Upper lobe of left lung (tissue), 6 donors: ENCODE measurements at places on chromosomes 2 and 18. TPM values are rescaled to one million over a fixed set of nuclear protein-coding genes. Genes with fewer than 3 reads are reported as not detected.

The KCNIP3 gene
- total RNA-seq: 2.7 TPM

DNA sequence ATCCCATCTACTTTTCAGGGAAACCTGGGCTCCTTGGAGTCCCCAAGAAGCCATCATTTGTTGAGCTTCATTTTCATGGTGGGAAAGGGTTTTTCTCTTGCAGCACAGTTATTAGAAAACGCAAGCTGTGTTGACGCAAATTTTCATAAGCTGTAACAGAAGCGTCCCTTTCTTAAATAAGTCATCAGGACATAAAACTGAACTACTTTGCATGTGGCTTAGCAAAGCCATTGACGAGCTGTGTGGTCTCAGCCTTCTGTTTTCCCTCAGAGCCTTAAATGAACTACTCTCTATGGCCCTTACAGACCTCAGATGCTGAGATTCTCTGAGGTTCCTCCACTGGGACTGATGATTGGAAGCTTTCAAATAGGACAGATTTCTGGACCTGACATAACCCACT lies 85.1 kb downstream of the ARL4C start:
- H3K27me3 ChIP-seq: no peaks in the 10 kb centered on the region
- no peaks in the 10 kb centered on the region for H3K4me1 ChIP-seq
- DNase-seq: no peak
- no peak overlapping the region for H3K27ac ChIP-seq

- H3K4me1 ChIP-seq: no peaks in the 10 kb centered on the region
- no peaks in the 10 kb centered on the region for H3K27me3 ChIP-seq
- no peaks in the 10 kb centered on the region for H3K36me3 ChIP-seq
- no peak overlapping the region for H3K4me3 ChIP-seq
- no peak for DNase-seq
- no peak overlapping the region for H3K27ac ChIP-seq
Observed at GRCh38 chr2:107222466-107222865, 336.5 kb upstream of the ST6GAL2 start.

GRCh38 chr2:237625216-237625705 lies 2.1 kb upstream of the LRRFIP1 start:
- peaks cover 37% of the 10 kb centered on the region for H3K4me1 ChIP-seq
- no peaks in the 10 kb centered on the region for H3K27me3 ChIP-seq
- no peak overlapping the region for H3K4me3 ChIP-seq
- no peak for DNase-seq
- peak overlapping the region; percentile 85 for H3K27ac ChIP-seq

- H3K27me3 ChIP-seq: no peaks in the 10 kb centered on the region
- H3K27ac ChIP-seq: no peak overlapping the region
- no peaks in the 10 kb centered on the region for H3K4me1 ChIP-seq
- H3K4me3 ChIP-seq: no peak overlapping the region
- H3K36me3 ChIP-seq: no peaks in the 10 kb centered on the region
- no peak for DNase-seq
Observed at GRCh38 chr2:205409411-205409810, 272.9 kb upstream of the NRP2 start.

The SPC25 gene
- total RNA-seq: not detected

GRCh38 chr18:3088449-3088848 lies 75.5 kb upstream of the LPIN2 start:
- H3K36me3 ChIP-seq: no peaks in the 10 kb centered on the region
- H3K4me1 ChIP-seq: no peaks in the 10 kb centered on the region
- no peak for DNase-seq
- H3K27ac ChIP-seq: no peak overlapping the region
- H3K4me3 ChIP-seq: no peak overlapping the region

The ANKAR gene
- total RNA-seq: 8.9 TPM

The PRKAG3 gene
- total RNA-seq: not detected

DNA sequence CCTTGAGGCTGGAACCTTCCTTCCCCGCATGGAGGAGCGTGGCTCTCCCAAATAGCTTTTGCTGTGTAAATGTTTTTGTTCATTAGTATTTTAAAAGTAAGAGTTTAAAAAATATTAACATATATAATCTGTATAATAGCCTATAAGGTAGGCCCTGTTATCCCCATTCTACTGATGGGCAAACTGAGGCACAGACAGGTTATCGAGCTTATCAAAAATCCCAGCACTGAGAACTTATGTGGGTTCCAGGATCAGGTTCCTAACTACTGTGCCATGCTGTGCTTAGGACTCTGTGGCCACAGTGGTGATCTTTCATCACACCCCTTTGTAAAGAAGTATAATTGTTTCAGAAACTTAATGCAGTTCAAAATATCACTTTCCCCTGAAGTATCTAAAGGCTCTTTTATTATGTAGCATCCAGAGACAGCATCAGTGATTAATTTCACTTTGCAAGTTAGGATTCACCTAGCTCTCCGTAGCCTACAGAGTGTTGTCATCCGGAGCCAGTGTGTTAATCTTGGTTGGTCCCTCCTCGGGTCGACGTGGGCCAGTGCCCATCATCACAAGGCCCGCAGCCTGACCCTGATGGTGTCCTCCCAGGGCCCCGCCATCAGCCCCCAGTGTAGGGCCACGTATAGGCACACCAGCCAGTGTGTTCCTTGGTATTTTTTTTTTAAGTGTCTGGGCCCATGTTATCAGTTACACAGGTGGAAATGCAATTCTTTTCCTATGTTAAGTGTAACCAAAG lies 28.7 kb downstream of the CABLES1 start:
- H3K27ac ChIP-seq: no peak overlapping the region
- no peak overlapping the region for H3K4me3 ChIP-seq
- H3K4me1 ChIP-seq: no peaks in the 10 kb centered on the region
- DNase-seq: no peak

The ADCY3 gene
- 17.5 TPM for total RNA-seq

DNA sequence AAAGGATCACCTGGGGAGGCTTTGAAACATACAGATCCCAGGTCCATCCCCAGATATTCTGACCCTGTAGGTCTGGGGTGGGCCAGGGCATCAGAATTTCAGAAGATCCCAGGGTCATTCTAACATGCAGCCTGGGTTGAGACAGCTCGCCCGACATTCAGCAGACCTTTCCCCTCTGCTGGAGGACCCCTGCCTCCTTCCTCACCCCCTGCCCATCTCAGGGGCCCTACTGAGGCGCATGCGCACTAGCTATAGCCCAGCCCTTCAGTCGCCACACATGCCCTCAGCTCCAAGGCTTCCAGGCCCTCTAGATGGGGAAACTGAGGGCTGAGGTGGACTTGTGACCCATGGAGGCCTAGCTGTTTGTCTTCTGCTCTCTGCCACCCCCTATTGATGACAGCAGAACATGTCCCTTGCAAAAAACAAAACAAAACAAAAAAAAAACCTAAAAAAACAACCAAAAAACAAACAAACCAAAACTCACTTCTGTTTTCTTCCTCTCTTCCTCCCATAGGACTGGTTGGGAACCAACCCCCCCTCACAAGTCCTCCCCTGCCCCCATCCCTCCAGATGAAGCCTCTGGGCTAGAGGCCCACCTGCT lies 91.3 kb downstream of the ZBTB7C start:
- no peaks in the 10 kb centered on the region for H3K36me3 ChIP-seq
- H3K27me3 ChIP-seq: no peaks in the 10 kb centered on the region
- H3K27ac ChIP-seq: no peak overlapping the region
- H3K4me1 ChIP-seq: peaks cover 13% of the 10 kb centered on the region
- no peak for DNase-seq

GRCh38 chr2:20737505-20737904 lies 70.6 kb downstream of the GDF7 start:
- H3K27me3 ChIP-seq: no peaks in the 10 kb centered on the region
- no peak for DNase-seq
- H3K36me3 ChIP-seq: no peaks in the 10 kb centered on the region
- H3K4me3 ChIP-seq: no peak overlapping the region
- no peaks in the 10 kb centered on the region for H3K4me1 ChIP-seq

The PTMA gene
- total RNA-seq: 686 TPM

DNA sequence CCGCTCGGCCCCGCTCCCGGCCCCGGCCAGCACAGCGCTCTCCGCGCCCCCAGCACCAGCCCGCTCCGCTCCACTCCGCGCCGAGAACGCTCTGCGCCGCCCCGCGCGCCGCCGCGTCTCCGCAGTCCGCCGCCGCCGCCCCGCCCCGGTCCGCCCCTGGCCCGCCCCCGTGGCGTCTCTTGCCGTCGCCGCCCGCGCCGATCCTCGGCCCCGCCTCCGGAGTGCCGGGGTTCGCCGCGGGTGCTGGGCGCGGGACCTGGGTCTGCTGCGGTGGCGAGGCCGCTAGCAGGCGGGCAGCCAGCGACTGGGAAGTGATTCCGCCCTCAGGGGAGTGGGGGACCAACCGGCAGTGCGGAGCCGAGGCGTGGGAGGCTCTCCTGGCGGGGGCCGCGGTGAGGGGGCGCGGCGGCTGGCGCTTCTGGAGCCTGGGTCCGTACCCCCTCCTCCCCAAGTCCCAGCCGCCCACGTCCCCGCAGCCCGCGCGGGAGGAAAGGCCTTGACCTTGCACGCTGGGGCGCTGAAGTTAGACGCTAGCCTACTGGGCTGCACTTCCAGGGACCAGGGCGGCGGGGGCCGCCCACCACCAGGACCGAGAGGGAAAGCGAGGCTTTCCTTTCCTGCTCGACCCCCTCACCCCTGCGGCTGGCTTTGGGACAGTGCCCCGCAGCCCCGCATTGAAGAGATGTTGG lies at the start of gene HS6ST1:
HS6ST1 (minus strand) TSS at position 93 of the 689 bp plus-strand sequence. CDS start 305 bp downstream, outside the sequence.
- H3K36me3 ChIP-seq: no peaks in the 10 kb centered on the region
- peaks cover 26% of the 10 kb centered on the region for H3K4me1 ChIP-seq
- peak; percentile 88 for DNase-seq
- H3K4me3 ChIP-seq: peak within 1 kb of the TSS; percentile 79
- H3K27me3 ChIP-seq: no peaks in the 10 kb centered on the region

- no peaks in the 10 kb centered on the region for H3K27me3 ChIP-seq
- H3K36me3 ChIP-seq: no peaks in the 10 kb centered on the region
- H3K27ac ChIP-seq: no peak overlapping the region
- no peaks in the 10 kb centered on the region for H3K4me1 ChIP-seq
- no peak overlapping the region for H3K4me3 ChIP-seq
Observed at GRCh38 chr18:57301573-57302559, 50.5 kb upstream of the ST8SIA3 start.

DNA sequence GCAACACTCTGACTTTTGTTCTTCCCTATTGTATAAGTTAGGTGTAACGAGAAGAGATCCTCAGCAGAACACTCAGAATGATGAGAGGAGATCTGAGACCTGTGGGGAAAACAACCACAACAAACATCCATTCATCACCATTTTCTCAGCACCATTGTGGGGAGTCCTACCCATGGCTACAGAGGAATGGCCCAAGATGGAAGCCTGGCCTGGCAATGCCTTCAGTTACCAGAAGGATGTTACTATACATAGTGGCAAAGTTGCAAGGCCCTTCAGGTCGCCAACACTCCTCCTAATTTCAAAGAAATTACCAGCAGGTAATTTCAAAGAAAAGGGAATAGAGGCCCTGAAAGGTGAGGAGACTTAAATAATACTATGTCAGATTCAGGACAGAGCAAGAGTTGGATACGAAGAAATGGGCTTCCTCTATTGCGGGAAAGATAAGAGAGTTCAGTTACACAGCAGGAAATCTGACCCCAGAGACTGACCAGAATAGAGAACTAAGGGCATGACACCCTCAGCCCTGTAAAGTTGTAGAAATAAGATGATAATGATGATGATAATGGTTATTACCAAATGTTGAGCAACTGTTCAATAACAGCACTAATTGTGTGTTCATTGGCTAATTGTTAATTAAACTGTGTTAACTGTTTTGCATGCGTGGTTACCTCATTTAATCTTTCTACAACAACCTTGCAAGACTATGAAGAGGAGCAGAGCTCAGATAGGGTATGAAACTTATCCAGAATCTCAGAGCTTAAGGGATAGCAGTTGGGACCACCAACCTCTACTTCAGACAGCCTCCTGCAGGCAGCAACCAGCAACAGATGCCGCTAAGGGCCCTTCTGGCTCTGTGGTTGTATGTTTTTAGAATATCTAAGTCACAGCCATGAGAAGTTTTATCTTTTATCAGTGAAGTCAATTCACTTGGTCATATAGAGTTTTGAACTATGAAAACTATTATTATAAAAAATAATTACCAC lies 37.5 kb downstream of the DHRS9 start:
- no peaks in the 10 kb centered on the region for H3K27me3 ChIP-seq
- no peaks in the 10 kb centered on the region for H3K36me3 ChIP-seq
- no peak overlapping the region for H3K27ac ChIP-seq
- no peaks in the 10 kb centered on the region for H3K4me1 ChIP-seq
- DNase-seq: no peak
- H3K4me3 ChIP-seq: no peak overlapping the region

The ACOXL gene
- 43.3 TPM for total RNA-seq

The PNPT1 gene
- 20.4 TPM for total RNA-seq
